ENCODE measurements at places on chromosomes 7 and 10. TPM values are rescaled to one million over a fixed set of nuclear protein-coding genes. Genes with fewer than 3 reads are reported as not detected.

DNA sequence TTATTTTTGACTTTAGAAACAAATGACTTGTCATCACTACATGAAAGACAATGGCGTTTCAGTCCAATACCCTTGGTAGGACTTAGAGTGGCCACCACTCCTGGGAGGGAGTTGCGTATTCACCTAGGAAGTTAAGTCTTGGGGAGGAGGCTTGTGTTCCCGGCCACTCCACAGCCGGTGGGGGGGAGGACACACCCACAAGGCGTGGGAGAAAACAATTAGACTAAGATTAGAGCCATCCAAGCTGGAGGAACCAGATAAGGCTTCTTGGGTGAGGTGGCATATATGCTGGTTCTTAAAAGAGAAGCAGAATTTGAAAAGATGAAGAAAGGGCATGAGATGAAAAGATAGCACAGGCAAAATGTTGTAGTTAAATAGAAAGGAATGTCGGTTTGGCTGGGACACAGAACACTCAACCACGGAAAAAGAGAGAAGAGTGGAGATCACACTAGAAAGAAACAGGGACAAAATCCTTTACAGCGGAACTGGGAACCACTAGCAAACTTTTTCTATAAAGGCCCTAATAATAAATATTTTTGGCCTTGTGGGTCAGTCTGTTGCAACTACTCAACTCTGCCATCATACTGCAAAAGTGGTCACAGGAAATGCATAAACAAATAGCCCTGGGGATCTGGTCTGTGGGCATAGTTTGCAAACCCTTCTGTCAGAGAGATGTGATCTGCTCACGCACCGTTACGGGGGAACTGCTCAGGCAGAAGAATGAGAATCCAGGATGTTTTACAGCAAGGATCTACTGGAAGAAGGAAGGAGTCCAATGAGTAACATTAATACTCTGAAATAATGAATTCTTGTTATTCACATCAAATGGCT lies 651.8 kb downstream of the PARD3 start:
- H3K4me3 ChIP-seq, result no peak overlapping the region
- H3K27ac ChIP-seq, result no peak overlapping the region
- no peak for DNase-seq
- no peaks in the 10 kb centered on the region for H3K27me3 ChIP-seq
- no peaks in the 10 kb centered on the region for H3K4me1 ChIP-seq

- H3K36me3 ChIP-seq, result no peaks in the 10 kb centered on the region
- no peaks in the 10 kb centered on the region for H3K27me3 ChIP-seq
These were observed 24.9 kb downstream of the RCC1L start for GRCh38 chr7:75048435-75049379.

DNA sequence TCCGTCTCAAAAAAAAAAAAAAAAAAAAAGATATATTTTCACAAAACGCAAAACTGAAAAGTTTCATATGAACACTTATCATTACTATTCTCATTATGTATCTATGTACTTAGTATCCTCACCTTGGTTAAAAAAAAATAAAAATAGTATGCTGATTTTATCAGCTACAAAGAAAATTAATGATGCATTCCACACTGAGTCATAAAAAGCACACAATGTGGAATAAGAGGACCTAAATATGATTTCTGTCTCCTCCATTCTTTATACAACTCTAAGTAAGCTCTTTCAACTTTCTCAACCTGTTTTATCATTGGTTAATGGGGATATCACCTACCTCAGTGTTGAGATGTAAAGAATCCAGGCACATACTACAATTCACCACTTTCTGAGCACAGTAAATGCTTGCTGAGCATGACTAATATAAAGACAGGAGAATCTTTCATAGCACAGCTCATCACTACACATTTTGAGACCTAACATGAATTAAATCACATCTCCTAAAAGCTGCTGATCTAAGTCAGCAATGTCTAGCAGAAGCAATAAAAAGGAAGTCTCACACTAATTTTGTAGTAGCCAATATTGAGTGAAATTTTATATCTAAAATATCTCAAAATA lies 2.7 kb downstream of the SNX13 start:
- DNase-seq, result no peak
- H3K27me3 ChIP-seq, result no peaks in the 10 kb centered on the region
- H3K36me3 ChIP-seq, result no peaks in the 10 kb centered on the region
- no peak overlapping the region for H3K27ac ChIP-seq
- no peak overlapping the region for H3K4me3 ChIP-seq

DNA sequence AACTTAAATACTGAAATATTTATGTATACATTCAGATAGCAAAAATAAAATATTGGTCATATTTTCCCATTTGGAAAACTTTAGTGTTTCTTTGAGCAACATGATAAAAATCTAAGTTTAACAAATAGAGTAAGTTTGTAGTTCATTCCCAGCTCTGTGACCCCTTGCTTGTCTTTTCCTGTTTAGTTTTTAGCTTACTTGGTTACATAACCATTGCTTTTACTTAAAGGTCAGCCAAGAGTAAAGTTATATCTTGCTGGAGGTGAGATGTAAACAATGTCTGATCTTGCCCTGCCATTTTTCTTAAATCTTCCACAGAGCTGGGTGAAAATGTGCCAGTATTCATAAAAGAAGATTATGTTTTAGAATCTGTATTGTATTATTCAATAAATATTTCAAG lies 46.7 kb upstream of the MDFIC start:
- H3K27ac ChIP-seq, result no peak overlapping the region
- DNase-seq, result no peak
- no peaks in the 10 kb centered on the region for H3K27me3 ChIP-seq
- H3K4me1 ChIP-seq, result no peaks in the 10 kb centered on the region
- no peaks in the 10 kb centered on the region for H3K36me3 ChIP-seq

DNA sequence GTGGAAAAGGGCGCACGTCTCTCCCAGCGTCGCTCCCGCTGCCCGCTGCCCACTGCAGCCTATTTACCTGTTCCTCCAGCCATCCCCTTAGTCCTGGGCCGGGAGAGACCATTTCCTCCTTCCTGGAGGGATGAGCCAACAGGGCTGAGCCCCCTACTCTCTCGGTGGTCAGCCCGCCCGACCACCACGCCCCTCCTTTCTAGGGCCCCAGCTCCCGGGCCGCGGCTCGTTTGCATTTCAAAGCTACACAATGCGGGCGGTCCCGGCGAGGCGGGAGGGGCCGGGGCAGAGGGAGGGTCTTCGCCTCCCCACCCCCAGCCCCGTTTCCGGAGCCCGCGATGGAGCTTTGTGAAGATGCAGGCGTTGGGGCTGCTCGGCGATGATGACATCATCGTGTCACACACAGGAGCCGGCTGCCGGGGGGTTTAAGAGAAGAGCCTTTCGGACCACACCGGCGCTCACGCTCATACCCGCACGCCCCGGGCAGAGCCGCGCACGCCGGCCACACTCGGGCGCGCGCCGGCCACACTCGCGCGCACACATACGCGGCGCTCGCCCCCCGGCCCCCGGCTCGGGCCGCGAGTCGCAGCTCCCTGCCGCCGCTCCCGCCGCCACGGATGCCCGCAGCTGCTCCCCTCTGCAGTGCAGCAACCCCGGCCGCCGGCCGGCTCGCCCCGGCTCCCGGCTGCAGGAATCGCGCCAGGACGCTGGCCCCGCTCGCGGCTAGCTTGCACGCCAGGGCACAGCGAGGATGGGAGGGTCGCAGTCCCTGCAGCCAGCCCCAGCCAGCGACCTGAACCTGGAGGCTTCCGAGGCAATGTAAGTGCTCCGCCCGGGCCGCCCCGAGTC lies 107.7 kb upstream of the BTBD16 start:
- H3K27ac ChIP-seq, result no peak overlapping the region
- H3K4me1 ChIP-seq, result no peaks in the 10 kb centered on the region
- DNase-seq, result no peak

GRCh38 chr7:70778585-70778984 lies 353.4 kb upstream of the GALNT17 start:
- no peaks in the 10 kb centered on the region for H3K27me3 ChIP-seq
- no peaks in the 10 kb centered on the region for H3K4me1 ChIP-seq
- DNase-seq, result no peak
- H3K36me3 ChIP-seq, result peaks cover 4% of the 10 kb centered on the region
- no peak overlapping the region for H3K27ac ChIP-seq

- no peak for DNase-seq
- H3K36me3 ChIP-seq, result no peaks in the 10 kb centered on the region
- no peak overlapping the region for H3K4me3 ChIP-seq
- no peaks in the 10 kb centered on the region for H3K27me3 ChIP-seq
- H3K27ac ChIP-seq, result no peak overlapping the region
These were observed 132.0 kb downstream of the PRKAG2 start for GRCh38 chr7:151744656-151745638.

GRCh38 chr7:79837915-79838314 lies 296.7 kb upstream of the GNAI1 start:
- H3K4me1 ChIP-seq, result no peaks in the 10 kb centered on the region
- no peak overlapping the region for H3K4me3 ChIP-seq
- DNase-seq, result no peak
- H3K27ac ChIP-seq, result no peak overlapping the region
- no peaks in the 10 kb centered on the region for H3K36me3 ChIP-seq

DNA sequence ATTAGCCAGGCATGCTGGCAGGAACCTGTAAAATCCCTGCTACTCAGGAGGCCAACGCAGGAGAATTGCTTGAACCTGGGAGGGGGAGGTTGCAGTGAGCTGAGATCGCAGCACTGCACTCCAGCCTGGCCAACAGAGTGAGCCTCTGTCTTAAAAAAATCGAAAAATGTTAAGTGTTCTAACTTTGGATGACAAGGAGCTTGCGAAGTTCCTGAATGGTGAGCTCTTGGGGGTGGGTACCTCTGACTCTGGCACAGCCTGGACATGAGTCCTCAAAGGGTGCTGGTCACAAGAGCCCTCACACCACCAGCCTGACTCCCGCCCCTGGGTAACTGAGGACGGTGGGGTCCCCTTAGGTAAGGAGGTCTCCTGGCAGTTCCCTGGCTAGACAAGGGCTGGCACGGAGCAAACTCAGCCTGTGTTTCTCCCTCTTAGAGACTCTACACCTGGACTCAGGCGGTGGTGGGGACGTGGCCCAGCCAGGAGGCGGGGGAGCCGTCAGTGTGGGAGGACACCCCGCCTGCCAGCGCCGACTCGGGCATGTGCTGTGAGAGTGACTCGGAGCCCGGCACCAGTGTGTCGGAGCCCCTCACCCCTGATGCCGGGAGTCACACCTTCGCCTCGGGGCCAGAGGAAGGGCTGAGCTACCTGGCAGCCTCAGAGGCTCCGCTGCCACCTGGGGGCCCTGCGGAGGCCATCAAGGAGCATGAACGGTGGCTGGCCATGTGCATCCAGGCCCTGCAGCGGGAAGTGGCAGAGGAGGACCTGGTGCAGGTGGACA lies 24.1 kb downstream of the AMZ1 start:
- no peak overlapping the region for H3K4me3 ChIP-seq
- no peak overlapping the region for H3K27ac ChIP-seq
- H3K4me1 ChIP-seq, result peaks cover 3% of the 10 kb centered on the region
- H3K27me3 ChIP-seq, result no peaks in the 10 kb centered on the region
- no peak for DNase-seq

GRCh38 chr7:36306722-36307121 lies 82.9 kb upstream of the ANLN start:
- no peaks in the 10 kb centered on the region for H3K27me3 ChIP-seq
- DNase-seq, result no peak
- peaks cover 13% of the 10 kb centered on the region for H3K4me1 ChIP-seq
- no peak overlapping the region for H3K4me3 ChIP-seq
- H3K27ac ChIP-seq, result no peak overlapping the region

DNA sequence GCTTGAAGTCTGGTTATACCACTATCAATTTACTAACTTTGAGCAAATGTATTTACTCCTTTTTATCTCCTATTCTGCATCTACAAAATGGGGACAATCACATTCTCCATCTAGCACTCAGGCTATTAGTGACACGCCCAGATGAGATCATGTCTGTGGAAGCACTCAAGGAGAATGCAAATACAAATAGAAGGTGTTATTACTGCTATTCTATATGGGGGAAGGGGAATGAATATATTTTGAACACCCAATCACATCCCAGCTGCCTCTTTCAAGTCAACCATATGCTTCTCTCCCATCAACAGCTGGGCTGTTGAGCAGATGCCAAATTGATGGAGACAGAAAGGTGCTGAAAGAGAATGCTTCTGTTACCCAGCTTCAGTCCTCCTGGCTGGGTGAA lies 23.5 kb downstream of the SGMS1 start:
- no peak overlapping the region for H3K4me3 ChIP-seq
- no peak overlapping the region for H3K27ac ChIP-seq
- no peaks in the 10 kb centered on the region for H3K4me1 ChIP-seq
- H3K36me3 ChIP-seq, result no peaks in the 10 kb centered on the region
- H3K27me3 ChIP-seq, result no peaks in the 10 kb centered on the region

DNA sequence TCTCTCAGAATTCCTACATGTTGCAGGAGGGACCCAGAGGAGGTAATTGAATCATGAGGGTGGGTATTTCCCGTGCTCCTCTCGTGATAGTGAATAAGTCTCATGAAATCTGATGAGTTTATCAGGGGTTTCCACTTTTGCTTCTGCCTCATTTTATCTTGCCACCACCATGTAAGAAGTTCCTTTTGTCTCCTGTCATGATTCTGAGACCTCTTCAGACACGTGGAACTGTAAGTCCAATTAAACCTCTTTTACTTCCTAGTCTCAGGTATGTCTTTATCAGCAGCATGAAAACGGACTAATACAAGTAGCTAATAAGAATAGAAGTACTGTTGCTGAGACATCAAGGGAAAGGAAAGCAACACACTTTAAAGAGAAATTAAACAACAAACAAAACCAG lies 143.4 kb downstream of the CCDC71L start:
- no peak for DNase-seq
- no peaks in the 10 kb centered on the region for H3K4me1 ChIP-seq
- no peak overlapping the region for H3K27ac ChIP-seq
- no peak overlapping the region for H3K4me3 ChIP-seq
- no peaks in the 10 kb centered on the region for H3K27me3 ChIP-seq
- H3K36me3 ChIP-seq, result no peaks in the 10 kb centered on the region

GRCh38 chr10:29239569-29240472 lies 49.0 kb upstream of the LYZL1 start:
- no peak for DNase-seq
- no peak overlapping the region for H3K27ac ChIP-seq
- no peaks in the 10 kb centered on the region for H3K27me3 ChIP-seq
- H3K36me3 ChIP-seq, result no peaks in the 10 kb centered on the region
- no peak overlapping the region for H3K4me3 ChIP-seq

- no peaks in the 10 kb centered on the region for H3K36me3 ChIP-seq
- H3K27me3 ChIP-seq, result no peaks in the 10 kb centered on the region
- H3K4me3 ChIP-seq, result no peak overlapping the region
- H3K27ac ChIP-seq, result no peak overlapping the region
- H3K4me1 ChIP-seq, result no peaks in the 10 kb centered on the region
These were observed 189.5 kb downstream of the DIP2C start for GRCh38 chr10:499991-500390.

GRCh38 chr10:1410469-1411395 lies 326.6 kb downstream of the ADARB2 start:
- no peak overlapping the region for H3K27ac ChIP-seq
- no peak for DNase-seq
- H3K4me1 ChIP-seq, result no peaks in the 10 kb centered on the region
- H3K27me3 ChIP-seq, result no peaks in the 10 kb centered on the region
- no peaks in the 10 kb centered on the region for H3K36me3 ChIP-seq

- no peaks in the 10 kb centered on the region for H3K27me3 ChIP-seq
- no peak for DNase-seq
- no peak overlapping the region for H3K4me3 ChIP-seq
- no peak overlapping the region for H3K27ac ChIP-seq
- H3K4me1 ChIP-seq, result no peaks in the 10 kb centered on the region
These were observed 16.3 kb upstream of the CYREN start for GRCh38 chr7:135186841-135187253.

Gene CEP41
- total RNA-seq, result 7.0 TPM

Gene ODAD2
- 0.29 TPM for total RNA-seq

Gene PCLO
- total RNA-seq, result 5.3 TPM

Gene UFSP1
- total RNA-seq, result 4.2 TPM

Gene MRPS16
- 40.4 TPM for total RNA-seq
